ENCODE measurements at places on chromosomes 5 and 9.

- DNase-seq: no peak
Measured at GRCh38 chr9:14616188-14616982, 76.8 kb downstream of the ZDHHC21 start.

GRCh38 chr9:99677281-99677680 lies 144.4 kb upstream of the NR4A3 start:
- DNase-seq: no peak

DNA sequence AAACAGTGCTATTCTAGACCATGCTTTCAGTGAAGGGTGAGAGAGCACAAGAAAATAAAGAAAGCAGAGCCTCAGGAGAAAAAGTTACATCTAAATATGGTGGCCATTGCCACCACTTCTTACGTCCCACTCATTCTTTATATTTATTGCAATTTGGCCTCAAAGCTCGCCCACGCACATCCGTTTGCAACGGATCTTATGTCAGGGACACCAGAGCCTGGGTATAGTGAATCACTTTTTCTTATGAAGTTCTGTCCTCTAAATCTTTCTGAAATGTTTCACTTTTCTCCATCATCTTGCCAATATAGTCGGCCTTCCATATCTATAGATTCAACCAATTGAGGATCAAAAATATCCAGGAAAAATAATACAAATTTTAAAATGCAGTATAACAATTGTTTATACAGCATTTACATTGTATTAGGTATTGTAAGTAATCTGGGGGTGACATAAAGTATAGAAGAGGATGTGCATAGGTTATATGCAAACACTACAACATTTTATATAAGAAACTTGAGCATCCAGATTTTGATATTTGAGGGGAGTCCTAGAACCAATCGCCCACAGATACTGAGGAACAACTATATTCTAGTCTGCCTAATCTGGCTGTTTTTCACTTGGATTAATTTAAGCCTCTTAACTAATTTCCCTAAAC lies 35.2 kb downstream of the GOLPH3 start:
- no peak for DNase-seq

DNA sequence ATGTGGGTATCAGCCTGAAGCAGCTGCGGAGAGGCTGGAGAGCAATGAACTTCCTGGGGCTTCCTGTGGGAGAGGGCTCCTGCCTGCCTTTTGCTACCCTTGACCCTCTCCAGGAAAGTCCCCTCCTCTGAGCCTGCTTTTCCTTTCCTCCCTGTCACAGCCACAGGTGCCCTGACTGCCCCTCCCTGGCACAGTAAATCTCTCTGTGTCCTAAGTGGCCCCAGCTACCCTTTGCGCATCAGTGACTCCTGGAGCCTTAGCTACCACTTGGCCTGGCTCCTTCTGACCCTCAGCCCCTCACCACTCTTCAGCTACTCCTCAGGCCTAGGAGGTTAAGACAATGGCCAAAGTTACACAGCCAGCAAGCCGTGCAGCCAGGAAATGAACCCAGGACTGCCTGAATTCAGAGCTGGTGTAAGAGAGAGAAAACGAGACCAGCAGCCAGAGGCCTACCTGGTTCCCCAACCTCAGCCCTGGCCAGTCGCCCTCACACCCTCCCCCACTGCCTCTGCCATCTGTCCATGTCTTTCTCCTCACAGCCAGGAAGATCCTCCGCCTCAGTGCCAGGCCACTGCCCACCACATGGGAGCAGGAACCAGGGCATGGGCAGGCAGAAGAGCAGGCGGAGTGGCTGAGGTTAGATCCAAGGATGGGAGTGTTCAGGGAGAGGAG lies 18.6 kb downstream of the CNTFR start:
- DNase-seq: no peak

- no peak for DNase-seq
Measured at GRCh38 chr9:86828631-86829030, 118.7 kb downstream of the GAS1 start.

GRCh38 chr9:88852794-88853193 lies 138.5 kb upstream of the S1PR3 start:
- no peak for DNase-seq

DNA sequence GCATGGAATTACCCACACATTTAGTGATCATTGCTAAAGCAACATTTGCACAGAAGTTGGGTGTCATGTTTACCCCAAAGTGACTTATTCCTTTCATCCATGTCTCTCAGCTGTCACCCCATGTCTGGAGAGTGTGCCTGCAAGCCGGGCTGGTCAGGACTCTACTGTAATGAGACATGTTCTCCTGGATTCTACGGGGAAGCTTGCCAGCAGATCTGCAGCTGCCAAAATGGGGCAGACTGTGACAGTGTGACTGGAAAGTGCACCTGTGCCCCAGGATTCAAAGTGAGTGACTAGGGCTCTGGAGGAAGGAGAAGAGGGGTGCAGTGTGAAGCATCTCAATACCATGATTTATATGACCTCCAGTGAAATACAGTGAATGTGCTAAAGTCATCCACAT lies 99.9 kb upstream of the PRRC1 start:
- no peak for DNase-seq

DNA sequence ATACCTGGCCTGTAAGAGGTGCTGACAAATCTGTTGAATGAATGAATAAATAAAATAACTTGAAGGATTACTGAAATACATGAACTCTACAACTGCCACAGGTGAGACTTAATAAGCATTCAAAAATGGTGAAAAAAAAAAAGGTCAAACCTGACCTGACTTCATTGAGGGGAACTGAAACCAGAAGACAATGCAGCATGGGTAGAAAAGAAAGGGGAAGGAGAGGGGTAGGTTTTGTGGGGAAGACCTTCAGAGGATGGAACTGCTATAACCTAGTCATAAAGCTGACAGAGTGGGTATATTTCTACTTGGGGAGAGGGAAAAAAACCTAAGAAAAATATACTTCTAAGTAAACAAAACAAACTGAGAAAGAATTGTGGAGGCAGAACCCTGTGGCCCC lies 56.6 kb downstream of the RASEF start:
- DNase-seq: no peak

DNA sequence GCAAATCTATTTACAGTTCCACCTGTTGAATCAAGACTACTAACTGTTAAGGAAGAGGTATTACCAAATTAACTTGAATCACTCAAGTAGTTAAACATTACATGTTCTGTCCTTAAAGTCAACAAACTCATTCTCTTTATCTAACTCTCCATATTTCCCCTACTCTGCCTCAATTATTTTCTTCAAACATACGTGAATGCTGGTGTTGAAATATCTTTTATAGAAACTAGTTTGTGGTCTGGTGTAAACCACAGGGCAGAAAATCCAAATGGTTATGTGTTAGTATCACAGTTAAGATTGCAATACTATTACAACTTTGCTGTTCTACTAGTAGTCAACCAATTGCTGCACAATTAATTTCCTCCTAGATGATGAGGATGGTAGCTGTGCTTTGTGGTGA lies 603.5 kb downstream of the KCTD16 start:
- no peak for DNase-seq

GRCh38 chr9:115766370-115766955 lies 387.1 kb upstream of the PAPPA start:
- no peak for DNase-seq

- DNase-seq: no peak
Measured at GRCh38 chr5:11397549-11397948, 506.7 kb downstream of the CTNND2 start.

Data from T-cell (primary cell).